ENCODE measurements at places on chromosomes 1 and 21.
A peak's percentile ranks its signal among the peaks of the same experiment; 100 is the strongest.

GRCh38 chr1:40530735-40531380 lies 579 bp upstream of the ZNF684 start:
- no peak for DNase-seq

GRCh38 chr1:116311756-116312680 lies 61.0 kb upstream of the ATP1A1 start:
- DNase-seq = no peak

DNA sequence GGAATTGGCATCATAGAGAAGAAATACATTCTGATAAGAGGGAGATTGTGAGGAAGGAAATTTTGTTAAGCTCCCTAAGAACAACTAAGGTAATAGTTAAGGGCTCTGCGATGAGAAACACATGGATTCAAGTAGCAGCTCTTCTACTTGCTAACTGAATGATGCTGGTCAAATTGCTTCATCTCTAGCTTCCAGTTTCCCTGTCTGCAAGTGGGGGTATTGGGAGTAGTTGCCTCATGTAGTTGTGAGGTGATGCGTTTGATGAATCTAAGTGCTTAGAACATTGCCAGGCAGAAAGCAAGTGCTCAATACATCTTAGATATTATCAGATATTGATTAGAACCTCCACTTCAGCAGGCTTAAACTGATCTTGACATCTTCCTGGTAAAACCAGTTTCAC lies 84.8 kb downstream of the CD58 start:
- peak; percentile 27 for DNase-seq

DNA sequence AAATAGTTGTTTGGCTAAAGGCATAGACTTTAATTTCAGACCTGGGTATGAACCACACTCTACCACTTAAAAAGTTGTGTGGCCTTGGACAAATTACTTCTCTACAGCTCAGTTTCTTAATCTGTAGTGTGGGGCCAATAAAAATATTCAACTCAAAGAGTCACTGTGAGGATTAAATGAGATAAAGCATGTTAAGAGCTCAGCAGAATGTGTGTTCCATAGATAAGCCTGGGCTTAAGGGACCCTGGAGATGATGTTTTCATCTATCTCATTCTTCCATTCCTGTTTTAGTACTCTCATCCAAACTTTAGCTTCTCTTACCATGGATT lies 17.7 kb downstream of the S100A10 start:
- DNase-seq = no peak

DNA sequence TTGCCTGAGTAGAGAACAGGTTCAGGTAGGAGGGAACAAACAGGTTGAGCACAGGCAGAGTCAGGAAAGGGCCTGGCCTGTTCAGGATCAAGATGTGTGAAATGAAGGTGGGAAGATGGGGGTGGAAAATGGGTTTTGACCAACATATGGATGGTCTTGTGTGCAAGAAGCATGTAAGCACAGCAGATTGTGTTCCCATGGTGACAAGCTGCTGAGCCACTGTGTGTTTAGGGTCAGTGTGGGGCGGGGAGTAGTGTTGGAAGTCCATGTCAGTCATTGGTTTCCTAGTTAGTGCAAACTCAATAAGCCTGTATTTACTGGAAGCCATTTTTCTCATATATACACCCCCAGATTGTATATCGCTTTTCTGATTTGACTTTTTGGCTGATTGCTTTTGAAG lies 111.9 kb downstream of the CAMTA1 start:
- no peak for DNase-seq

DNA sequence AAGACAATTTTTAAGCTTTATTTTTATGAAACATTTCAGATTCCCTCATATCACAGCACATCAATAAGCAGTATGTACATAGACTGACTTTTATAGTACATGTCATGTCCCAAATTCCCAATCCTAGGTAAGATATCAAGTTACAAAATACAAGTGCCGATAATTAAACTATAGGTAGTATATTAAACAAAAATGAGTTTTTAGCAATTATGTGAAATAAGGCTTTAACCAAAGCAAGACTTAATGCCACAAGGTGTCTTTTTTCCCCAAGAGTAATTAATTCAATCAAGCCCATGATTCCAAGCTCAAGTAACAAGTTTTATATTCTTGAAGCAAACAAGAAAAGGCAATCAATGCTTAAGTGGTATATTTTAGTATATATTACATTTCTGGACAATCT lies 4.9 kb downstream of the EXOC8 start:
- DNase-seq = no peak

DNA sequence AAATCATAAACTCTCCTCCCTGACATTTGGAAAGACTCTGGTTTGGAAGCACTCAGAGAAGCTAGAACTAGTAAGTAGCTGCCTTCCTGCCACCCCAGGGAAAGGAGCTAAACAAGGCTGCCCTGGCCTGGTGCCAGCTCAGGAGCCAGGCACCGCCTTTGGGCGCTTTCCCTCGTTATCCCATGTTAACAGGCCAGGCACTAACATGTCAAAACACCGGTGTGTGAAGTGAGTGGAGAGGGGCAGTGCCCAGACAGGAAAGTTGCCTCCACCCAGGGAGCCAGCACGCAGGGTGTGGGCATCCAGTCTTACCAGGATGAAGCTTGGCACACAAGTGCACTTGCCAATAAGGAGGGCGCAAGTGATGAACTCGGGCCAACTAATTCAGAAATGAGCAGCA lies 346.8 kb downstream of the RRAGC start:
- no peak for DNase-seq

DNA sequence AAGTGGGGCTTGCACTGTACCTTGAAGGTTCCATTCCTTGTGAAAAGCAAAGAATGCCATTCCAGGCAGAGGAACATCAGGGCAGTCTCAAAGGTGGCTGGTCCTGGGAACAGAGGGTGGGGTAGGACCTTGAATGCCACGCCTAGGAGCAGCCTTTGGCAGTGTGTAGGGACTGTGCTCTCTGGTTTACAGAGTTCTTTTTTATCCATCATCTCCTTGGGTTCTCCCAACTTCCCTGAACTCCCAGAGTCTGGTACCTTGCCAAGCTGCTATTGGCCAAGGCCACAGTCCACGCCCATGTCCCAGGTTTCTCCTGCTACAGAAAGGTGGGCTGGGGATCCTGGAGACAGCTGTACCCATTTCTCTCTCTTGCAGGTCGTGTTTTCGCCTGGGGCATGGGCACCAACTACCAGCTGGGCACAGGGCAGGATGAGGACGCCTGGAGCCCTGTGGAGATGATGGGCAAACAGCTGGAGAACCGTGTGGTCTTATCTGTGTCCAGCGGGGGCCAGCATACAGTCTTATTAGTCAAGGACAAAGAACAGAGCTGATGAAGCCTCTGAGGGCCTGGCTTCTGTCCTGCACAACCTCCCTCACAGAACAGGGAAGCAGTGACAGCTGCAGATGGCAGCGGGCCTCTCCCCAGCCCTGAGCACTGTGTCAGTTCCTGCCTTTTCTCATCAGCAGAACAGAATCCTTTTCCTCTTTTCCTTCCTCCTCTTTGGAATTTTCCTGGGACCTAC lies 15.3 kb upstream of the TRNAU1AP start:
- no peak for DNase-seq

DNA sequence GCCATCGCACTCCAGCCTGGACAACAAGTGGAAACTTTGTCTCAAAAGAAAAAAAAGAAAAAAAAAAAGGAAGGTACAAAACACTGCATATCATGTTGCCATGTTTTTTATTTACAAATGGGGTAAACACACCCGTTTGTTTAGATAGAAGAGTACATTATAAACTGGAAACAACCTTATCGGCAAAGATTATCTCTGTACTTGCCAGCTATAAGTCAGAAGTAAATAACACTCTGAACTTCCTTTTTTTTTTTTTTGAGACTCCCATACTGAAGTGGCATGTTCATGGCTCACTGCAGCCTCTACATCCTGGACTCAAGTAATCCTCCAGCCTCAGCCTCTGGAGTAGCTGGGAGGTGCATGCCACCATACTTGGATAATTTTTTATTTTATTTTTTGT lies 21.9 kb downstream of the USP48 start:
- no peak for DNase-seq

GRCh38 chr1:3249631-3250501 lies 180.9 kb downstream of the PRDM16 start:
- no peak for DNase-seq

DNA sequence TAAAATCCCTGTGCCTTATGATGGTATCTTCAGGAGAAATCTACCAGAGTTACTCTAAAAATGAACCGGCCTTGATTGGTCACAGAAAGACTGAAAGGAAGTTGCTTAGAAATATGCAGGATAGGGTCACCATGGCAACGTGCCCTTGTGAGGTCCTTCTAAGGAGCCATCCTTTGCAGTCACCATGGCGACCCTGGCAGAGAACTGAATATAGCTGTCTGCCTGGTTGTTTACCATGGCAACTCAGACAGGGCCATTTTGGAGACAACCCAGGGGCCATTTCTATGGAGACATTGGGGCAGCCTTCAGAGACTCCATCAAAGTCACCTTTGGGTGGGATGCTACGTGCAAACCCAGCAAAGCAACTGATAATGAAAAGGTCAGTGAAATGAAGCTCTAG lies 43.0 kb downstream of the SNX7 start:
- DNase-seq = peak; percentile 21

Measured in fibroblast of skin of right quadriceps (primary cell).